ENCODE measurements at places on chromosomes 12 and 14.

DNA sequence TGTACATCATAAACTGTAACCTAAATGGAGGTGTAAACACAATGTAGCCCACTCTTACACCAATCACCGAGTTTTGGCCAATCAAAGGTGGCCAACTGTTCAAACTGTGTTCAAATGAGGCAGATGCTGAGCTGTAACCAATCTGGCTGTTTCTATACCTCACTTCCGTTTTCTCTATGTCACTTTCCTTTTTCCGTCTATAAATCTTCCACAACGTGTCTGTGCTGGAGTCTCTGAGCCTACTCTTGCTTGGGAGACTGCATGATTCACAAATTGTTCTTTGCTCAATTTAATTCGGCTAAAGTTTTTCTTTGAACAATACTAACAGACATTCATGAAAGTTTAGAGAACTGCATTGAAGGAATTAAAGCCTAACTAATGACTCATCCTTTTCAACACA lies 547.1 kb upstream of the USP15 start:
- DNase-seq = no peak

GRCh38 chr14:57870686-57871457 lies 5.0 kb upstream of the SLC35F4 start:
- no peak for DNase-seq

- DNase-seq = no peak
Measured at GRCh38 chr12:69873429-69873828, 48.4 kb downstream of the MYRFL start.

DNA sequence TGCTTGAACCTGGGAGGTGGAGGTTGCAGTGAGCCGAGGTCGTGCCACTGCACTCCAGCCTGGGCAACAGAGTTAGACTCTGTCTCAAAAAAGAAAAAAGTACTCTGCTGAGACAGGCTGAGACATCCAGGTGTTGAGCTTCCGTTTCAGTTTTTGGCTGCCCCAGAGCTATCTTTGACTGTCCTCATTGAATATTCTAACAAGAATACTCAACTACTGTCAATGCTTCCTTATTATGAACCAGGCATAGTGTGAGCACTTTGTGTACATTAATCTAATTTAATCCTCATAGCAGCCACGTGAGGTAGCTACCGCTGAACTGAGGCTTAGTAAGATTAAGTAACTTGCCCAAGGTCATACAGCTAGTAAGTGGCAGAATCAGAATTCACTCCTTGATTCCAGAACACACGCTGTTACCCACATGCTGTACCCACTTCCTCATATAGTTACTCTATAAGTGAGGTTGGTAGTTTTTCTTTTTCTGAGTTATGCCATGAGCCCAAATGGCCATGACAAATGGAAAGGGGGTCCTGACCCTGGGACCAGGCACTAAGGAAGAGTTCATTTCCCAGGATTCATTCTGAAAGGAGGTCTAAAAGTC lies 11.3 kb downstream of the ALDH1L2 start:
- DNase-seq = peak; percentile 19

DNA sequence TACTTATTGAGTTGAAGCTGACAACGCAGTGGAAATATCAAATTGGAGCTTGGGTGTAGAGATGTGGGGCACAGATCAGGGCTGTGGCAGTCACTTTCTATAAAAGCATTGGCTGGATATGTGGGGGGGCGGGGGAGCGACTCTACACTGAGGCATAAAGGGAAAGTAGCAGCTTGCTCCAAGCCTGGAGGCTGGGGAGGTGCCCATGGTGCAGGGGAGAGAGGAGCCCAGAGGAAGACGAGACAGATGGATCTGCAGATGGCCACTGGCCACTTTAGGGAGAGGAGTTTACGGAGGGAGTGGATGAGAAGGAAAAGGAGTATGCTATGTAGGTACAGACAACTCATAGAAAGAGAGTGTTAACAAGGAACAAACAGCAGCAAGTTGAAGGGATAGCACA lies 13.5 kb upstream of the NGB start:
- no peak for DNase-seq

GRCh38 chr12:53645165-53645564 lies 19.0 kb upstream of the ATF7 start:
- no peak for DNase-seq

GRCh38 chr14:39229601-39230110 lies 4.1 kb upstream of the MIA2 start:
- no peak for DNase-seq

- DNase-seq = no peak
Measured at GRCh38 chr12:71591601-71592000, 72.0 kb downstream of the ZFC3H1 start.

DNA sequence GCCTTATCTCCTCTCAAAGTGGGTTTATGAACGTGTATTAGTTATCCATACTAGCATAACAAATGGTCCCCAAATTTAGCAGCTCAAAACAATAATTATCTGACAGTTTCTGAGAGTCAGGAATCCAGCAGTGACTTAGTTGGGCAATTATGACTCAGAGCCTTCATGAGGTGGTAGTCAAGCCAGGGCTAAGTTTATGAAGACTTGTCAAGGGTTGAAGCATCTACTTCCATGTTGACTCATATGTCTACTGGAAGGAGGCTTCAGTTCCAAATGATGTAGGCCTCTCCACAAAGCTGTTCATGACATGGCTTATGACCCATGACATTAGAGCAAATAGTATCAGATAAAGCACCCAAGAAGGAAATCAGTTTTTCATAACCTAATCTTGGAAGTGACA lies 73.2 kb downstream of the IPO8 start:
- DNase-seq = peak; percentile 6

- DNase-seq = peak; percentile 77
Measured at GRCh38 chr14:93112891-93113677, 2.6 kb downstream of the ITPK1 start.

DNA sequence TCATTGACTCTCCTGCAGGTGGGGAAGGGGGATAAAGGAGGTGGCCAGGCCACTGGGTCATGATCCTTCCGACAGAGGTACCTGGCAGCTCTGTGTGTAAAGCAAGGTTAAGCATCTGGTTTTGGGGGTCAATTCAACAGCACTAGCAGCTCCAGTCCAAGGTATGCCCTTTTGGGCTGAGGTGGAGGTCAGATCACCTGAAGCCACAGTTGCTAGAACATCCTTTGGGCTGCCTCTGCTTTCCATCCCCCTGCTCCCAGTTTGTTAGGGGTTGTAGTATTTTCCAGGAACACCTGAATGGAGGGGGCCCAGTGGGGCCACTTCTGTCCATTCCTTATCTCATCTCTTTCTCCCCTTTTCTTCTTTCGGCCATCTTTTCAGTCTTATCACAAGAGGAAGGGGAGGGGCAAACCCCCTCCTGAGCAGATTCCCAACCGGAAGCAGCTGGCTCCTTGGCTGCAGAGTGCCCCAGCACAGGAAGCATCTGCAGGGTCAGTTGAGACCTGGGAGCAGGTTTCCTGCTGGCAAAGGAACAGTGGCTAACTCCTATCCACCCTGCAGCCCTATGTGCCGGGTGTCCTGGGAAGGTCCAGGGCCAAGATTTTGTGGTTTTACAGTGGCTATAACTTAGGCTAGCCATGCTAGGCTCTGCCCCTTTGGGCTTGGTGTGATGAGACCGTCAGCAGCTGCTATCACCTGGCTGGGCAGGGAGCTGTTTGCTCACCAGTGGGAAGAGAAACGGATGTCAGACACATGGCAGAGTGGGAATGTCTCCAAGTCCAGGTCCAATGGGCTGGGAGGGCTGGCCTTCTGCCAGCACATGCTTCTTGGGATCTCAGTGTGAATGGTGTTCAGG lies 40.2 kb downstream of the SH2B3 start:
- no peak for DNase-seq

- DNase-seq = no peak
Measured at GRCh38 chr12:88996200-88996788, 356.0 kb downstream of the DUSP6 start.

- no peak for DNase-seq
Measured at GRCh38 chr14:87148655-87149054, 844.3 kb downstream of the GALC start.

DNA sequence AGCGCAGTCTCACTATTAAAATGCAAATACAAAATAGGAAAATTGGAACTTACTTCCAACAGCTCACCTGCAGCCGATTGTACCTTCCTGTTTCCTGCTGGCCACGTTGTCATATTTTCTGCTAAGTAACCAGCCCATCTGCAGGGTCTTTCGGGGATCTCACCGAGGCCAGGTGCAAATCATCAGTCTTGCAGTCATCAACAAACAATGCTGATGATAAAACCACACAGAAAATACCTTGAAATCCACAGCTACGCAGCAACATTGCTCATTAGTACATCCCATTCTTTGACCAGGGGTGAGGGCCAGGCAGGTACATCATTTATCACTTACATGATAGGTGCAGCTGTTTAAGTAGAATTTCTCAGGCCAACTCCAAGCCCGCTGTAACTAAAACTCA lies 406.9 kb downstream of the TMEM121 start:
- no peak for DNase-seq

GRCh38 chr12:58995666-58996363 lies 75.5 kb upstream of the LRIG3 start:
- no peak for DNase-seq

GRCh38 chr12:48189331-48190125 lies 6.1 kb downstream of the CCDC184 start:
- peak; percentile 70 for DNase-seq

DNA sequence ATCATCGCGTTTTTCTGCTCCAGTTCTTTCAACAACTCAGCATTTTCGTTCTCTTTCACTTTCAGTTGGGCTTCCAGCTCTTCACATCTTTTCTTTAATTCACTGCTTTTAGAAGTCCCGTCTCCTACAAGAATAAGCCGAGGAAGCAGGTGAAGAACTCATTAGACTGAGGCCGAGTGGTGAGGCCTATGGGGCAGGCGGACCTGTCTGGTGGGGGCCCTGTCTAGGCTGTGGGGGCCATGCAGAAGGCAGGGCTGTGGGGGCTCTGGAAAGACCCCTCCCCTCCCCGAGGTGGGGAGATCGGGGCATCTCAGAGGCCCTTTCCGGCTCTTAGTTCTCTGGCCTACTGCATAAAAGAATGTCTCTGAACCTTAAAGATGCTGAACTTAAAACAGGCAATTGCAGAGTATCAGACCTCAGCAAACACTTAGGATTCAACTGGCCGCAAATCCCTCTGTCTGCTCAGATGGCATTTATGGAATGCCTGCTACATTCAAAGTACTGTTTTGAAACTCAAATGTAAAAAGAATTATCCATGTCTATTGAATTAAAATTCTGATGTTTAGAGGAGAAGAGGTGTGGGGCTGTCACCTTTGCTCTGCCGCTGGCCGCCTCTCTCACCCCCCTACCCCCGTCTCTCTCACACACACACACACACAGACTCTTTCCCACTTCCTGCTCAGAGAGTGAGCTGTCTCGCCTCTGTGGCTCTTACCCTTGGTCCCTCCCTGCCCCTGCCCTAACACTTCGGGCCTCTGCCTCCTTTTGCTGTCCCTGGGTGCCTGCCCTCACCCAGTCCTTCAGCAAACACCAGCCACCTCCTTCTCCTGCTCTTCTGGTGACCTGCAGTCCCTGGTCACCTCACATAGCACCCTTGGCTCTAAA lies 34.7 kb downstream of the CCDC92 start:
- peak; percentile 67 for DNase-seq

- DNase-seq = peak; percentile 55
Measured at GRCh38 chr14:53306267-53306721, 153.2 kb upstream of the DDHD1 start.

- DNase-seq = no peak
Measured at GRCh38 chr12:125159702-125160101, 94.5 kb downstream of the AACS start.

DNA sequence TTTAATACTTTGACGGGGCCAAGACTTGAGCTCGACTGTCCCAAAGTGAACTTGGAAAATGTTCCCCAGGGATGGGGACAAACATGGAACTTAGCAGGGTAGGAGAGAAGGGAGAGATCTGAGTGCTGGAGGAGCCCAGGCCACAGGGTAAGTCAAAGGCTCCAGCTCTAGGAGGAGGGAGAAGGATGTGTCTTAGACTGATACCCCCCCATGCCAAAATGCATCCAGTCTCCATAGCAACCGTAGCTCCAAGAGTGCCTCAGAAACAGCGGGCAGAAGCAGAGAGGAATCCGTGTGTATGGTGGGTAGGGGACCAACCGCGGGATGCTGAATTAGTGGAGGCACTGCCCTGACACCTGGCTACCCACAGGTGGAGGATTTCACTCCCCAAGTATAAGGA lies 845 bp upstream of the AGAP2 start:
- DNase-seq = no peak

DNA sequence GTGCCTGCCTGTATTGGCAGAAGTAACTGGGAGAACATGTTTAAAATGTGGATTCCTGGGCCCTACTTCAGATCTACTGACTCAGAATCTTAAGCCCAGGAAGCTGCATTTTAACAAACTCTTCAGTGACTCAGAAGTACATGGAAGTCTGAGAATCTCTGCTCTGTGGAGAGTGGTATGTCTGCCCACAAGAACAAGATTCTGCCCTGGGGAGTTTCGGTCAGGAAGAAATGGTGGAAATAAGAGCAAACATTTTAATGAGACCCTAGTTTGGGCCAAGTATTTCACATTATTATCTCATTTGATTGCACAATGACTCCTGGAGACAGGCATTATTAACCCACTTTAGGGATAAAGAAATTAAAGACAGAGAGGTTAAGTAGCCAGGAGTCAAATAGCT lies 8.2 kb downstream of the ALDH1L2 start:
- DNase-seq = no peak

DNA sequence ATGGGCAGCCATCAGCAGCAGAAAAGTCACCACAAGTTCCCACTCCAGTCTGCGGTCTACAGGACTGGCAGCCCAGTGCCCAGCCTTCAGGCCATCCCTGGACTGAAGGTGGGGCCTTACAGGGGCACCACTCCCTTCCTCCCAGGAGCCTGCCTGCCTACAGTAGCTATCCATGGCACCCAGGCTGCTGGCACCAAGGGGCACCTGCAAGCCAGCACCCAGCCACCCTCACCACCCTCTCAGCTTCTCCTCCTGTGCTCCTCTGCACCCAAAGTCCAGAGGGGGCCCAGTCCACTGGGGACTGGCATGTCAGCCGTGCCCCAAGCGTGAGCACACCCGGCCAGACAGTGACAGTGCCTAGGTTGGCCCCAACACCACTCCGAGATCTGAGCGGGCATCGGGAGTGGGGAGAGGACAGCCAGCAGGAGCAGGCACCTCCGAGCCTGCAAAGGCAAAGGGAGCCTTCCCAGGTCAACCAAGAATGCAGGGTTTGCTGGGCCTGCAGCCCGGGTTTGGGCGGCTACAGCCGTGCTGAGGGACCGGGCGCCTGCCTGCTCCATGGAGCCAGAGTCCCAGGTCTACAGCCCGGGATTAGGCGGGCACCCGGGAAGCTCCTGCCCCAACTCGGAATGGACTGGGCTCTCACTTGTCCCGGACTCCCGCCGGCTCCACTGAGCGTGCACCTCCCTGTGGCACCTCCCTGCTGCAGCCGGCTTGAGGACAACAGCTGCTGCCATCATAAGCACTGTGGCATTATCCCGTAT lies 8.1 kb upstream of the OR6C65 start:
- DNase-seq = no peak

Data from GM20000 (cell line).